ENCODE measurements at places on chromosomes 1 and 21.

DNA sequence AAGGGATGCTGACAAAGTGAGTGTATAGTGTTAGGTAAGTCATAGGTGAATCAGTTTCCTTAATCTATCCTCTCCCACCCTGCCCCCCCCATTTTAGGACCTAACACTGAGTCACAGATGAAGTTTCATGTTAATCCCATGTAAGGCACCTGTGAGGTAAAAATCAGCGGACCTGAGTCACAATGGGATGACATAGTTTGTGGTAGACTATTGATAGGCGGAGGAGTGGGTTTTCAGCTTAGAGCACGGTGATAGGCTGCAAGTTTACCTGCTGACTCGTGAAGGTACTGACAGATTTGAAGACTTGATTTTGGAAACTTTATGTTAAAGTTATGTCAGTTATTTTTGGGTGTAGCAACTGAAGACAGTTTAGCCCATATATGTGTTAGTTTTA, 1.7 kb downstream of the TOR1AIP1 start:
- peak; percentile 80 for DNase-seq

DNA sequence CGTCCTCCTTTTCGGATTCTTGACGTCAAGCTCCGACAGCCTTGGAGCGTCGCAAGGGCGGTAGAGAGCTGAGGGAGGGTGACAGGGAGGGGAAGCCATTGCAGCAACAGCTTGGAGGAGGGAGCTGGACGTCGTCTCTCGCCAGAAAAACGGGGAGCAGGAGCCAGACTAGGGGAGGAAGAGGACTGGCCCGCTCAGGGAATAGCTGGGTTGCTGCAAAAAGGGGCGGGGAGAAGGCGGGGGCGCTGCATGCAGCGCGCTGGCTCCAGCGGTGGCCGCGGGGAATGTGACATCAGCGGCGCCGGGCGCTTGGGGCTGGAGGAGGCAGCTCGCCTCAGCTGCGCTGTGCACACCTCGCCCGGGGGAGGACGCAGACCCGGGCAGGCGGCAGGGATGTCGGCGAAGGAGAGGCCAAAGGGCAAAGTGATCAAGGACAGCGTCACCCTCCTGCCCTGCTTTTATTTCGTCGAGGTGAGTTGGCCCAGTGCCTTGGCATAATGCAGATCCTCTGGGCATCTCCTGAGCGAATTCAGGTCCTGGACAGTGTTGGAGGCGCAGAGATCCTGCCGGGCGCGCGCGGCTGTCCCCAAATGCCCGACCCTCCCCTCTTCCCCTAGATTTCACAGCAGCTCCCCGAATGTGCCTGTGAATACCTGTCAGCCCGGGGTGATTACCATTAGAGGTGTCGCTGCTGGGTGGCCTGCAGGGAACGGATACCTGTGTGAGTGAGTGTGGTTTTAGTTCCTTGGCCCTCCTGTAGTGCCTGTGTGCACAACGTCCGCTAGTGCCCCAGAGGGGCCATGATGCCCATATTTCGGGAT, at the start of gene PLPPR4:
TSS of gene PLPPR4 (plus strand) at position 292 of the 821 bp plus-strand sequence. CDS start at position 394, 102 bp downstream.
- no peak for DNase-seq

DNA sequence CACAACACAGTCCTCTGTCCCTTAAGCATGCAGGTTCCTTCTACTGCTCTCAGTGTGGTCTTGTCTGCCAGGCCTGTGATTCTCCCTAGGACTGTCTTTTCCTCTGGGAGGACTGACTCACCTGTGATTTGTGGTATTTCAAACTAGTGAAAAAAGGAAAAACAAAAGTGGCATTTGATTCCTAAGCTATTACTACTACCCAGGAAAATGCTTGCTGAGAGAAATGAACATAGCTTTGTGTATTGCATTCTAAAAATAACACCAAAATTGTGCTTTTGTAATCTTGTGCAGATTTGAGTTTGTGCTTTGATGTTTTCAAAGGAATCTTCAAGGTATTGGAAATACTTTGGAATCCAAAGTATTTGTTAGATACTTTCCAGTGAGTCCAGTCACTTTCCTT, 57.0 kb downstream of the GPR161 start:
- DNase-seq, result no peak

- DNase-seq, result peak; percentile 36
These were observed 193.3 kb upstream of the SNX7 start for GRCh38 chr1:98468111-98468717.

GRCh38 chr1:118960567-118961136, 27.5 kb downstream of the TBX15 start:
- no peak for DNase-seq

DNA sequence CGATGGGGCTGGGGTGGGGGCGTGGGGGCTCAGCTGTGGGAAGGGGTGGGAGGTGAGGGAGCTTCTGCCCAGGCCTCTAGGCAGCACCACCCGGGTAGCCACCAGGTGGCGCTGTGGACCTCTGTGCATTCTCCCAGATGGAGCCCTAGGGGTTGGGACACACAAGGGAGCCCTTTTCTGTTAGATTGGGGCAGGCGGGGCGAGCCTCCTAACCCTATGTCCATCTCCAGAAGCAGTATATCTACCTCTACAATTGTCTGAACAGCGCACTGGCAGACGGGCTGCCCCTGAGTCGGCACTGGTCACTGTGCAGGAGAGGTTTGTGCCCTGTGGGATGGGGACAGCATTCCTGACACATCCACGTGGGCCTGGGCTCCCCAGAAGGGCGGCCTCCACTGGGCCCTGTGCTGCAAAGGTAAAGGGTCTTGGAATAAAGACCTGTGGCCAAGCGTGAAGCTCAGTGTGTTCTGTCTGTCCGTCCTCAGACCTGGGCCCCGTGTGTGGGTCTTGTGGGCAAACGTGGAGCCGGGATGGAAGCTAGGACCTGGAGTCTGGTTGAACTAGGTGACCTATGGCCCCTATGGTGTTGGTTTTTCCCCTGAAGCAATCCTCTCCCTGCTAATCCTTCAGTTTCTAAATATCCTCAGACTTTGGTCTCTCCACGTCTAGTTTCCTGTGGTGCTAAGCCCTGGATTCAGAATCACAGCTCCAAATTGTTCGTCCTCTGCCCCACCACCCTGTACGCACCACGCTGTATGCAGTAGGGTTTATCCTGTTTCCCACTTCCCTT, 4.4 kb upstream of the LGR6 start:
- DNase-seq, result peak; percentile 77

DNA sequence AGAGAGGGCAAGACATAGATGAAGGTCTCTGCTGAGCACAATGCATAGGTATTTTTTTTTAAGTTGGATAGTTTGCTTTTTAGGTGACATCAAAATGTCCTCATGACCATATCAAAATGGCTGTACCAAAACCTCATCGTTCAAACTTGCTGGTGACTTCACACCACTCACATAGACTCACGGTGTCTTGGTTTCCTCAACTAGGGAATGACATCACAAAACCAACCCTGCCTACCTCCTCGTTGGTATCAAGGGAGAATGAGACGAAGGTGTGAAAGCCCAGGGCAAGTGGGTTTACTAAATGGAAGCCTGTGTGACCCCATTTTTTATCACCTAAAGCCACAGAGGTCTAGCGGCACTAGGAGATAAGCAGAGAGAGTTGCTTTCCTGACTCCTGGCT, 1.6 kb downstream of the PIGR start:
- DNase-seq, result peak; percentile 23

- peak; percentile 47 for DNase-seq
These were observed 26.2 kb upstream of the CAP1 start for GRCh38 chr1:40014253-40014706.

DNA sequence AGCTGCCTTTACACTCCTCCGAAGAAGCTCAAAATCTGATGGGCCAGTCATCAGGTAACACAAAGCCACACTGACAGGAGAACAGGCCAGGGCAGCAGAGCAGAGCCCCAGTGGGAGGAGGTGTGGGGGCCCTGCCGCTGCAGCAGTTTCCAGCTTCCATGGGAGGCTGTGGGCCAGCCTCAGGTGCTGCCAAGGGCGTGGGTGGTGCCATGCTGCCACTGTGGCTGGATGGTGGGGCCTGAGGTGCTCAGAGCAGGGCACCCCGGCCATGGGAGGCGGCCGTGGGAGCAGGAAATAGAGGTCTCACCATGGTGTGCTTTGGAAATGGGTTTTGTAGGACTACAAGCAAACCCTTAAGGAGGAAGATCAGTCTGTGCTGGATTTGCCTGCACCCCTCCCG, 50.8 kb upstream of the COL6A1 start:
- no peak for DNase-seq

GRCh38 chr21:42864286-42864685, 15.1 kb downstream of the WDR4 start:
- no peak for DNase-seq

GRCh38 chr1:86447198-86447790, 21.4 kb upstream of the CLCA1 start:
- DNase-seq, result no peak

GRCh38 chr1:71414179-71414578, 333.3 kb upstream of the ZRANB2 start:
- no peak for DNase-seq

- DNase-seq, result no peak
These were observed 351.2 kb downstream of the SMYD3 start for GRCh38 chr1:246155923-246156322.

DNA sequence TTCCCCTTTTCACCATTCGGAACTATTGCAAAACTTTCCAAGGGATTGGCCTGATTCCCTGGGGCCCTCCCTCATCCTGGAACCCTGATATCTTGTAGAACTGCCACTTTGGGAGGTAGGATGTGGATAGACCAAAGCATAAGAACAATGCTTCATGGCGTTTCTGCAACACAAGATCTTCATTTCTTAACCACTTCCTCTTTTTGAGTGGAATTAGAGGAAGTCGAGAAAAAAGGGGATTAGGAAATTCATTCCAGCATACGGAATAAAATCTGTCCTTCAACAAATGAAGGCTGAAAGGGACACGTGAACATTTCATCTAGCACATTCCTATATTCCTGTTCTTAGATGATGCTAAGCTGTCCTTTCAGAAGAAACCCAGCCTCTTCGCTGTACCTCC, 149.3 kb downstream of the HUNK start:
- no peak for DNase-seq

DNA sequence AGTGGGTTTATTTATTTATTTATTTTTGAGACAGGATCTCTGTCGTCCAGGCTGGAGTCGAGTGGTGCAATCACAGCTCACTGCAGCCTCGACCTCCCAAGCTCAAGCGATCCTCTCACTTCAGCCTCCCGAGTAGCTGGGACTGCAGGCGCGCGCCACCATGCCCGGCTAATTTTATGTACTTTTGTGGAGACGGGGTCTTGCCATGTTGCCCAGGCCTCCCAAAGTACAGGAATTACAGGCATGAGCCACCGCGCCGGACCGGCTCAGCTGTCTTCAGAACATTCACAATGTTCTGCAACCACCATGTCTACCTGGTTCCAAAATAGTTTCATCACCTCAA, 406 bp upstream of the DNAJC8 start:
- no peak for DNase-seq

- DNase-seq, result no peak
These were observed 97.7 kb downstream of the ATP5PO start for GRCh38 chr21:33817663-33818451.

DNA sequence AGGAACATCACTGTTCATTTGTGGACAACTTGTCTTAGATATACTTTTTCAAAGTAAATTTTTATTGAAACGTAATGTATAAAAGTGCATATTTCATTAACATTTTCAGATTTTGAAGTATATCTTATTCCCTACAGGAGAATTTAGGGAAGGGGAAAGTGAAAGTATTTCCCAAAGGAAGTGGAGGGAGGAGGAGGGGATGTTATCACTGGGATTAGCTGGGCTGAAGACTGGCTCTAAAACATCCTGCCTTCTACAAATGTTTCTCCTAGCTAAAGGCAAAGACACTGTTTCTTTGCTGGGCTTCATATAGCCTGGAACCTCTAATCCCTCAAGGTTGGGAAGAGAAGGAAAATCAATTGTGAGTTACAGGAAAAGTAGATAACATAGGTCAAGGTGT, 7.1 kb upstream of the ZNF697 start:
- no peak for DNase-seq

DNA sequence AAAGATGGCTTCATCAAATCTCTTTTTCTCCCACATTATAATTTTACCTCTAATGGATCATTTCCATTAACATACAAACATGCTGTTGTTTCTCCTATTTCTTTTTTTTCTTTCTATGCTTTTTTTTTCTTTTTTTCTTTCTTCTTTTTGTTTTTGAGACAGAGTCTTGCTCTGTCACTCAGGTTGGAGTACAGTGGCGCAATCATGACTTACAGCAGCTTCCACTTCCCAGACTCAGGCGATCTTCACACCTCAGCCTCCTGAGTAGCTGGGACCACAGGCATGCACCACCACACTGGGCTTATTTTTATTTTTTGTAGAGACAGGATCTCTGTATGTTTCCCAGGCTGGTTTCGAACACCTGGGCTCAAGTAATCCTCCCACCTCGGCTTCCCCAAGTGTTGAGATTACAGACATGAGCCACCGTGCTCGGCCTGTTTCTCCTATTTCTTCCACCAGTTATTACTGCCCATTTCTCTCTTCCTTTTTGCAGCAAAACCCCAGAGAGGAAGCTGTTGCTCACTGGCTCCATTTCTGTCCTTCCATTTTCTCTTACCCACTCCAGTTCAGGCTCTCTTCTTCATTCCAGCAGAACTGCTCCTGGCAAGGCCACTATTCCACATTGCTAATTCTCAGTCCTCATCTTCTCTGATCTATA, 32.1 kb upstream of the OPRD1 start:
- no peak for DNase-seq

GRCh38 chr1:6688001-6688400, 13.6 kb downstream of the DNAJC11 start:
- no peak for DNase-seq

- DNase-seq, result peak; percentile 28
These were observed 52.7 kb downstream of the VWA5B1 start for GRCh38 chr1:20343149-20343937.

GRCh38 chr1:207241164-207241934, 80.1 kb upstream of the CD55 start:
- no peak for DNase-seq

GRCh38 chr1:39272027-39272797, 67.7 kb downstream of the MACF1 start:
- no peak for DNase-seq

DNA sequence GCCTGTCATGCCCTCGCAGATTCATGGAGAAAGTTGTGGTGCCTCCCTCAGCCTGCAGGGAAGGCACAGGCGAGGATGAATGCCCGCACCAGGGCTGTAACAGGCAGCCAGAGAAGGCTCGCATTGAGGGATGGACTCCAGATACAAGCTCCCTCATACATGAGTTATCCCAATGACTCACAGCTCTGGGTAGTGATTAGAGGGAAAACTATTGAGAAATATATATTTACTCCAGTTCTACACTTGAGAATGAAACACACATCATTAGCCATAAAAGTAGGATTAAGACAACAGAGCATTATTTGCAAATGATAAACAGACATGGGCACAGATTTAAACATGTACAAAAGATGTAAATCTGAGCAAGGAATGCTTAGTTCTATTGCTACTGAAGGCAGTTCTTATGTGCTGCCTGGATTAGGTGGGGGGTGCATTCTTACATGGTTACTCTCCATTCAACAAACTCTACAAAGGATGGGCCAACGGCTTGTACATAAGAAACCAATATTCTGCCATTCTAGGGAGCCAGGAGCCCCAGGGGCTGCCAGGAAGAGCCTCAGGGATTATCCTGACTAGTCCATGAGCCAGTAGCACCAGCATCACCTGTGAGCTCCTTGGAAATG, 97.9 kb downstream of the CSMD2 start:
- DNase-seq, result no peak

- no peak for DNase-seq
These were observed 86.6 kb downstream of the PTBP2 start for GRCh38 chr1:96808191-96808590.
